ENCODE measurements at places on chromosomes 5 and 9. TPM values are rescaled to one million over a fixed set of nuclear protein-coding genes. Genes with fewer than 3 reads are reported as not detected.
A peak's percentile ranks its signal among the peaks of the same experiment; 100 is the strongest.

Gene IL7R
- total RNA-seq = 12.6 TPM

Gene GALT
- total RNA-seq = 22.4 TPM

- DNase-seq = no peak
Observed at GRCh38 chr9:7366121-7366520, 433.5 kb downstream of the DMAC1 start.

- DNase-seq = no peak
Observed at GRCh38 chr9:12271421-12271891, 421.7 kb upstream of the TYRP1 start.

Gene NFIL3
- total RNA-seq = 11.3 TPM

DNA sequence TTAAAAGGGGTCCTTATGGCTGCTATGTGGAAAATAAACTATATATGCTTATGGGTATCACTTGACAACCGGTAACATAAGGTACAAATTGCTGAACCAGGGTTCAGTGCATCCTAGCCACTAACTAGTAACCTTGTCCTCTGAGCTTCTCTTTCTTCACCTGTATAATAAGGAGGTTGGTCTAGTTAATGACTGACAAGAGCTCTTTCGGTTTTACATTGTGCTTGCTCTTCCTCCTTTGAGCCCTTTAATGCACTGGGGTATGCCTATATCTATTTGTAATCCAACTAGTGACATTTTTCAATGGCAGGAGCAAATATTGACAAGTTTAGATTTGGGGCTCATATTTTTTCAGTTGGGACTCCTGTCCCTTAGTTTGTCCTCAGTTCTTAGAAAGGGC lies 66.1 kb downstream of the NPR3 start:
- DNase-seq = no peak

- DNase-seq = no peak
Observed at GRCh38 chr9:123395276-123395688, 39.3 kb downstream of the CRB2 start.

DNA sequence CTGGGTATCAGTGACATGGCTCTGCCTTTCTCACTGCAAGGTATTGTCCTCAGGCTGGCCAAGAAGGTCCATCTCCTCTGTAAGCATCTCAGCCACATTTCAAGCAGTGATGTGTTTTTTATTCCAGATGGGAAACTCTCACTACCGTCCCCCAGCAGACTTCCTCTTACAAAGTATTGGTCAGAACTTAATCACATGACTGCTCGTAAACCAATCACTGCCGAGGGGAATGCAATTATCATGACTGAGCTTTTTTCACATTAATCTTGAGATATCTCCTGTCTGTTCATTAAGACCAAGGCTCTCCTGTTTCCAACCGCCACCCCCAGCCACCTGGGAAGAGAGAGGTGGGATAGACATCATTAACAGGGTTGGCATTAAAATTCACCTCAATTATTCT lies 76.4 kb downstream of the BNC2 start:
- no peak for DNase-seq

DNA sequence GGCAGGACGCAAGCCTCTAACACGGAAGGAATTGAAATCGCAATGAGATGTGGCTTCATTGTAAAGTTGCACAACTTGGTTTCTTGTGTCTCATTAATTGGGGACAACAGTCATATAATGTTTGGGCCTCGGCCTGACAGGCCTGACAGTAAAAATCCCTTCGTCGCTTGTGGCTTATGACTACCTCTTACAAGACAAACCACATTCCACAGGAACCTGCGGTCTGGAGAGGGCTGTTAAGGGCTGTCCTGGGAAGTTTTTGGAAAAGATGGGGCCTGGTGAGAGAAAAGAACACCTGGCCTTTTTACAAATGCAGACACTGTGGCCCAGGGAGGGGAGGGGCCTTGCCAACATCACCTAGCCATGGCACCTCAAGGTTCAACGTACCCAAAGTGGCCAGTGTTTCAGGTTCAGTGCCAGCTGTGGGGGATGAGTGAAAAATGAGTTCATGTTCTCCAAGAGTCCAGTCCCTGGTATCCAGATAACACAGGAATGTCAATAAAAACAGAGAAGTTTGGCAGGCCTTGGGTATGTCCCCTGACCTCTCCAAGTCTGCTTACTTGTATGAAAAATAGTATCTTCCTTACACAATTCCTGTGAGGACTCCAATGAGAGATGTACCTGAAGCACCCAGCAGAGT lies 22.2 kb downstream of the SHB start:
- peak; percentile 75 for DNase-seq

Gene HTR1A
- not detected for total RNA-seq

- DNase-seq = peak; percentile 83
Observed at GRCh38 chr9:96856363-96857286, 2.3 kb upstream of the ZNF782 start.

DNA sequence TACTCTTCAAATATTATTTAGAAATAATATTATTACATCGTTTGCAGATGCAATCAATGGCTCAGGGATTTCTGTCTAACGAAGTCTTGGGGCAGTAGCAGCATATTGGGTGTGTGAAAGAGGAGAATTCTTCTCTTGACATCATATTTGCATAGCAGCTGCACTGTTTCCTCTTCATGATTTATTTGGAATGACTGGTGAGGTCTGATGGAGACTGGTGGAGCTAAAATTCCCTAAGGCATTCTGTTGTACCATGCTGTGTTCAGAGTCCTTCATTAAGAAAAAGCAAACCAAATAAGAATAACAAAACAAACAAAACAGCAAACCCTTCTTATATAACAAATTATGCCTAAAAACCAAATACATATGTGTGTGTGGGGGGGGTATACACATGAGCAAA lies 177.6 kb downstream of the DIRAS2 start:
- DNase-seq = no peak

Gene C5
- 2.4 TPM for total RNA-seq

Gene RRAGA
- total RNA-seq = 53.1 TPM

Gene WDR36
- total RNA-seq = 24.3 TPM

Gene TAF11L2
- total RNA-seq = not detected

GRCh38 chr5:147483961-147484707 lies 25.7 kb downstream of the DPYSL3 start:
- peak; percentile 97 for DNase-seq

Gene WDR31
- 0.97 TPM for total RNA-seq

GRCh38 chr5:14039063-14039462 lies 94.6 kb upstream of the DNAH5 start:
- peak; percentile 78 for DNase-seq

- DNase-seq = no peak
Observed at GRCh38 chr5:89436464-89436863, 553.5 kb upstream of the MEF2C start.

DNA sequence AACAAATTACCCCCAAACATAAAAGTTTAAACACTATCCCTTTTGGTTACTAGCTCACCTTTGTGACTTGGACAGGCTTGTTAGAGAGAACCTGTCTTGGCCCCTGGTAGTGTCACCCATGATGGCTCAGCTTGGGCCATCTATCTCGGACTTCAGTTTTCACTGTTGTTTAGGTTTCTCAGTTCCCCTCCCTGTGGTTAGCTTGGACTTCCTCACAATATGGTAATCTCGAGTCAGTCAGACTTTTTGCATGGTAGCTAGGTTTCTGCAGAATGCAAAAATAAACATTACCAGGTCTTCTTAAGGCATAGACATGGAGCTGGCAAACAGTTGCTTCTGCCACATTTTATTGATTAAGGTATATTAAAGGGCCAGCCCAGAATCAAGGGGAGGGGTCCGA lies 324.3 kb upstream of the RORB start:
- DNase-seq = no peak

- peak; percentile 14 for DNase-seq
Observed at GRCh38 chr5:56575821-56576220, 239.5 kb upstream of the MAP3K1 start.

Gene ISL1
- not detected for total RNA-seq

DNA sequence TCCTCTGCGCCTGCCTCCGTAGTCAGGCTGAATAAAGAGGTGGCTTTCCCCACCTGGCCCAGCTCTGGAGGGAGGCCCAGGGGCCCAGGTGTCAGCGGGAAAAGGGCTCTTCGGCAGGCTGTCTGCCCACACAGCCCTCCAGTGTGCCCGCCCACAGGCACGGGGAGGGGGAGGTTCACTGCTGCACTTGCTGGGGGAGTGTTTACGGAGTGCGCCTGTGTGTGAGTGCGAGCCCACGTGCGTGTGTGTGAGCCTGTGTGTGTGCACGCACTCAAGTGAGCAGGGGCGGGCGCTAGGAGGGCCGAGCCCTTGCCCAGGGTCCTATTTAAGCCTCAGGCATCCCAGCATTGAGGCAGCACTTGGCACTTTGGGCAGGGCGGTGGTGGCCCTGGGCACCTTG lies 10.9 kb downstream of the DNLZ start:
- DNase-seq = no peak
